Ureter (tissue), 1 donor: ENCODE measurements at places on chromosomes 1 and 21. TPM values are rescaled to one million over a fixed set of nuclear protein-coding genes. Genes with fewer than 3 reads are reported as not detected.

ABCA4 gene
- 1.8 TPM for total RNA-seq

IL24 gene
- not detected for total RNA-seq

SLC9C2 gene
- not detected for total RNA-seq

TSPEAR gene
- total RNA-seq = 0.10 TPM

RNU1-3 gene
- total RNA-seq = 1,626 TPM

FTCD gene
- 0.91 TPM for total RNA-seq

DDR2 gene
- total RNA-seq = 60.3 TPM

PBXIP1 gene
- total RNA-seq = 71.2 TPM

C1orf185 gene
- total RNA-seq = not detected

ELAVL4 gene
- not detected for total RNA-seq

CR1 gene
- 3.1 TPM for total RNA-seq

GSTM5 gene
- 11.6 TPM for total RNA-seq

IL20 gene
- total RNA-seq = not detected

PARK7 gene
- total RNA-seq = 271 TPM

RNF186 gene
- total RNA-seq = not detected

LCE1F gene
- not detected for total RNA-seq

- no peak for DNase-seq
Measured at GRCh38 chr1:240000634-240001033, 91.0 kb upstream of the FMN2 start.

DNA sequence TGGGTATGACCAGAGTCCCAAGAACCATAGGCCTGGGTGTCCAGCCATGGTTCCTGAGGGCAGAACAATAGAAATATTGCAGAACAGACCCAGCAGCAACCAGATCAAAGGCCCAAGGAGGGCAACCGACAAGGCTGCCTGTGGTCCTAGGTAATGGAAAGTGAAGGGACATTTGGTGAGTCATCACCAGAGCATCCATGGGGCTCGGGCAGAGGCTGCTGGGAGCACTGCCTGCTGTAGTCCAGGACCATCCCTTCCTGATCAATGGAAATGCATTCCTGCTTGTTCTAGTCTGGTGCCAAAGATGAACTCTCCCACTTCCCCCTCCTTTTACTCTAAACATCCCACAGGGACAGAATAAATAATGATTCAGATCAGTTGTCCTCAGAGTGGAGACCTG is 172.8 kb upstream of the CACNA1E start:
- no peak for DNase-seq

DNA sequence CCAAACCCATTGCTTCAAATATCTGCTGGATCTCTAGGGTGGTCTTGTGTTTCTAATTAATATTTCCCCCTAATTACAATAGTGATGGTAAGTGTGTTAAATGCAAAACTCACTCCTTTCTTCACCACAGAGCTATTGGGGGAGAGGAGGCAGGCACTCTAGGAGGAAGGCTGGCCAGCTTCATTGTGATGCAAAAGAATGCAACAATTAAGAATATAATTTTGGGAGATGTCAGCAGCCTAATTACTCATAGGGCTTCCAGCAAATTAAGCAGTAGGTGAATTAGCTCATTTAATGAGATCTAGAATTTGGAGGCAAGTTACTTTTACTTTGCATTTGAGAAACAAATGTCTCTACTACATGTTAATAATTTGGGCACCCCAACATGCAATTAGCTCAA is 560.4 kb upstream of the DAB1 start:
- DNase-seq = no peak

GRCh38 chr1:101959456-101959855 is 37.3 kb downstream of the OLFM3 start:
- DNase-seq = no peak

GRCh38 chr1:79042117-79042516 is 35.6 kb upstream of the ADGRL4 start:
- DNase-seq = no peak

GRCh38 chr21:37159949-37160348 is 86.9 kb downstream of the TTC3 start:
- DNase-seq = no peak

DNA sequence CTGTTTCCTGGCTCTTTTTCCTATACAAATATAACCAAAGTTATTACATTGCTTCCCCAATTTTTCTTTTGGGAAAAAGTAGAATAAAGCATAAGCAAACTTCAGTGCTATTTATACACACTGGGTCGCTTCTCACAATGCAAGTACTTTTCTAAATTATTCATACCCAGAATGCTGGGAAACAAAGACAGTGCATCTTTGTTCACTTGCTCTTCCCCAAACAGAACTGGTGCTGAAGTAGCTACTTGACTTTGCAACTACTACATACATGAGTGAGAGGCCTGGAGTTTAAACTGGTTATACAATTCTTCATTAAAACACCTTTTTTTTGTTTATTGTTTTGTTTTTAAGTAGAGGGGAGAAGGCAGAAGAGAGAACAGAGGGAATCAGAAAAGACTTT is 40.2 kb downstream of the STX6 start:
- no peak for DNase-seq

DNA sequence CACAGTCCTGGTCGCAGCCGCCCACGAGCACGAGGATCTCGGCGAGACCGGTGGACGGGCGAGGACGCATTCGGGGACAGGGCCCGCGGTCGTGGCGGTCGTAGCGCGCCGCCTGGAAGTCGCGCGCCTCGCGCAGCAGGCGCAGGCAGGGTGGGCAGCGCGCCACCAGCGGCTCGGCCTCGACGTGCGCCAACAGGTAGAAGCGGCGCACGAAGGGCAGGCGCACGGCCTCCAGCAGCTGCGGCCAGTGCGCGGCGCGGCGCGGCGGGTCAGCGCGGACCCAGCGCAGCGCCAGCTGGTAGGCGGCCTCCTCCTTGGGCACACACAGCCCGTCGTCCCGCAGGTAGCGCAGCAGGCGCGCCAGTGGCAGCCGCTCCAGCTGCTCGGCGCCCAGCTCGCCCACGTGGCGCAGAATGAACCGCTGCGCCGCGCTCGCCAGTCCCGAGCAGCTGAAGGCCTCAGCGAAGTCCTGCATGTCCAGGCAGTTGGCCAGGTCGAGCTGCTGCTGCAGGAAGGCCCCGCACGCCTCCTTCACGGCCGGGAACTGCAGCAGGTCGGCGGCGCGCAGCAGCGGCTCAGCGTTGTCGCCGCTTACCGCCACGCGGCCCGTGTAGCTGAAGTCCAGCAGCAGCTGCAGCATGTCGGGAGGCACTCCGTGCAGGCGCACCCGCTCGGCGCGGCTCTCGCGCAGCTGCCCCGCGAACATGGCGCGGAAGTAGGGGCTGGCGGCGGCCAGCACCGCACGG is 573 bp downstream of the KLHL21 start:
- no peak for DNase-seq

DNA sequence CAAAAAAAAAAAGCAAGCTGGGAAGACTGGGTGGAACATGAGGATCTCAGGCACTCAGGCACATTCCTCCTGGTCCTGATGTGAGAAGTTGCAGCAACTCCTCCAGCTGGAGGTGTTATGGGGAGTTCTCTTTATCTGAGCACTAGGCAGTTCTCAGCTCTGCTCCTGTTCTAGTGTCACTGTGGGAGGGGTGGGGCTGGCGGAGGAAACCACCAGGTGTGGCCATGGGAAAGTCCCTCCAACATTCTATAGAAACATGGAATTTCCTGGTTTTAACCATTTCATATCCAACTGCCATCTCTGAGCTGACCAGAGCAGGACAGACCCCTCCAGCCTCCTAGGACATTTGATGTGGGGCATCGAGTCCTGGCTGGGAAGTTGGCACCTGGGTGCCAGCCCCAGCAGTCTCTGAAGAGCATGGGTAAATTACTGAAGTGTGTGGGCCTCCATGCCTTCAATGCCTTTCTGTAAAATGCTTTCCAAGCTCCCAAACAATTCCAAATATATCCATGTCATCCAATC is 804 bp upstream of the IKBKE start:
- DNase-seq = no peak

GRCh38 chr1:203581841-203582240 is 44.8 kb upstream of the ATP2B4 start:
- no peak for DNase-seq

GRCh38 chr21:15436031-15436430 is 293.8 kb upstream of the USP25 start:
- DNase-seq = no peak

- no peak for DNase-seq
Measured at GRCh38 chr1:218447010-218447689, 102.0 kb downstream of the TGFB2 start.

DNA sequence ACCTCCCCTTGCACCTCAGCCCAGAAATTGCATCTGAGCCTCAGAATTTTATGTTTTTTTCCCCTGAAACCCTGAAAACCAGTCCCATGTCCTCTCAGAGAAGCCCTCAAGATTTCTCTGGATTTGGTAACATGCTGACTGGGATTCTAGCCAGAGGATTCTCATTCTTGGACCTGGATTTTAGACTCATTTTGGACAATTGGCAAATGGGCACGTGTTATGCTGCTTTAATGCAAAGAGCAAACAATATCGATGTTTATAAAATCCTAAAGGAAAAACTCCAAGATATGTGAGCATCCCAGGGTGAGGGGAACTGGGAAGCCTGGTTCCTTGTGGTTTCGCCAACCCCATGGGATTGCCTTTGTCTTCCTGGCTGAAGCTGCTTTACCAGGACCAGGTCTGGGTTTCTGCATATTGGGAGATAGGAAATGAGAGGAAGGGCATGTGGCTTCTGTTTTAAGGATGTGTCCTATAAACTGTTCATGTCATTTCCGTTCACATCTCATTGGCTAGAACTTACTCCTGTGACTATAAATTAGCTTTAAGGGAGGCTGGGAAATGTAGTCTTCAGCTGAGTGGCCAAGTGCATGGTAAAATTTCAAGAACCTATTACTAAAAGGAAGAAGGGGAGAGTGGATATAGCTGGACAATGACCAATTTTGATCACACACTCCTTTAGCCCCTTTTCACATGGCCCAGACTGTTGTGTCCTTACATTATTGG is 27.2 kb upstream of the BCL10 start:
- DNase-seq = no peak

- DNase-seq = no peak
Measured at GRCh38 chr1:189192741-189193520, 1284.7 kb downstream of the BRINP3 start.

GRCh38 chr1:10556430-10557005 is 81.8 kb downstream of the PEX14 start:
- DNase-seq = no peak

GRCh38 chr1:208205216-208206013 is 38.8 kb downstream of the PLXNA2 start:
- DNase-seq = no peak

GRCh38 chr1:29415156-29415830 is 179.0 kb downstream of the PTPRU start:
- no peak for DNase-seq

DNA sequence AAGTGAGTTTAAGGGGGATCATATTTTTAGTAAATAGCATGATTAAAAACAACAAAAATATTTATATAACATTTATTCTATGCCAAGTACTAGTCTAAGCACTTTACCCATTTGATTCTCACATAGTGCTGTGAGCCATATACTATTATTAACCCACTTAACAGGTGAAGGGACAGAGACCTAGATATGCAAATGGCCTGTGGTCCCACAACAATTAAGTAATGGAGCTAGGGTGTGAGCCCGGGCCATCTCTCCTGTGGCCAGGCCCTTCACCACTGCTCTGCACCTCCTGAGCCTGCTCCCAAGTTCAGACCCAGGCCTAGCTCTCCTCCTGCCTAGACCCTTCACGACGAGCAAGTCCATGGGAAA is 537 bp downstream of the ASCL5 start:
- no peak for DNase-seq

DNA sequence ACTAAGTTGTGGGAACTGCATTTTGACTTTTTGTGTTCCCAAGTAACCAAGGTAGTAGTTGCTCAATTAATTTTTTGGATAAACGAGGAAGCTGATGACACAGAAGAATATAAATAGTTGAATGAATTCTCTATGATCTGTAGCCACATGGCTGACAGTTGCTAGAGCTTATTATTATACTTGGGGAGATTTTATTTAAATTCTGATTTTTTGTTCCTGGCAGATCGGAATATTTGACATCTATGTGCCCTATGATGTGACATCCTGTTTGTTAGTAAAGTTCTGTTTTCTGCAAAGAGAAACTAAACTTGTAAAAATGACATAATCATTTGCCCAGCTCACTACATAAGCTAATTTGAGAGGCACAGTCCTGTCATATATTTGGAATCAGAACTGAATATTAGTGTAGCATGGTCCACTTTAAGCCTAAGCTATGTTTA is 9.7 kb upstream of the LYST start:
- DNase-seq = no peak

GRCh38 chr21:31604591-31605190 is 54.8 kb upstream of the SOD1 start:
- DNase-seq = peak; percentile 61

GRCh38 chr21:35150562-35151226 is 101.6 kb upstream of the RUNX1 start:
- DNase-seq = no peak

- no peak for DNase-seq
Measured at GRCh38 chr1:185401019-185401418, 84.0 kb upstream of the IVNS1ABP start.

- no peak for DNase-seq
Measured at GRCh38 chr1:186620566-186621350, 59.5 kb downstream of the PTGS2 start.

DNA sequence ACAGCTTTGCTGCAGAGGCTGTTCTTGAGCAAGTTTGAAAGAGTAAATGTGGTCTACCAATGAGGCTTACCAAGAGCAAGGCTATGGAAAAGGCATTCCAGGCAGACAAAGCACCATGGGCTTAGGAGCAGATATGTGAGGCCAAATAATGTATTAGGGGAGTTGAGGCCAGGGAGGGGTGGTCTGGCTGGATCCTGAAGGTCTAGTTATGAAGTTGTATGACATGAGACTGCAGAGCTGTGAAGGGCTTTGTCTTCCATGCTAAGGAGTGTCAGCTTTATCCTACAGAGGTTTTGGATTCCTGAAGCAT is 51.8 kb upstream of the TSPAN2 start:
- no peak for DNase-seq

DNA sequence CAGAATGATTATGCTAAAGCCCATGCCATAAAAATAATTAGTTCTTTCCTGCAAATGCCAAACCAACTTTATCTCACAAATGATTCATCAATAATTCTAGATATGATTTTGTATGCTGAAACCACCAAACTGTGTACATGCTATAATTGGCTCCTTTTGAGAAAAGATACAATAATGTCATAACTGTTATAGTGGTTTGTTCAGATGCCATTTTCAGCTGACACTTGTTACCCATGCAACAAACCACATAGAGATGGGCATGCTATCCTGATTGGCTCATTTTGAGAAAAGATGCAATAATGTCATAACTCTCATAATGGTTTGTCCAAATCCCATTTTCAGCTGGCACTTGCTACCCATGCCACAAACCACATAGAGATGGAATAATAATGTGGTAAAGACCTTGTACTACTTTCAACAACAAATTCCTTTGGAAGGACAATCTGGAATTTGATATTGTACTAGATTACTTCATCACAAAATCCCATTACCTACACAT is 283.8 kb downstream of the TPR start:
- DNase-seq = no peak

GRCh38 chr1:208496467-208497371 is 252.5 kb upstream of the PLXNA2 start:
- DNase-seq = no peak
